ENCODE measurements at places on chromosomes 6 and 20. TPM values are rescaled to one million over a fixed set of nuclear protein-coding genes. Genes with fewer than 3 reads are reported as not detected.

GRCh38 chr6:35082046-35082732 lies 59.0 kb downstream of the TCP11 start:
- no peak for DNase-seq

- no peak for DNase-seq
Observed at GRCh38 chr6:45759472-45759810, 256.2 kb downstream of the CLIC5 start.

- no peak for DNase-seq
Observed at GRCh38 chr20:40676491-40677269, 12.4 kb downstream of the MAFB start.

- peak; percentile 21 for DNase-seq
Observed at GRCh38 chr6:150037526-150038201, 12.3 kb upstream of the RAET1L start.

- DNase-seq = no peak
Observed at GRCh38 chr6:15398633-15399275, 152.9 kb downstream of the JARID2 start.

- no peak for DNase-seq
Observed at GRCh38 chr6:6866656-6867403, 240.9 kb upstream of the RREB1 start.

DNA sequence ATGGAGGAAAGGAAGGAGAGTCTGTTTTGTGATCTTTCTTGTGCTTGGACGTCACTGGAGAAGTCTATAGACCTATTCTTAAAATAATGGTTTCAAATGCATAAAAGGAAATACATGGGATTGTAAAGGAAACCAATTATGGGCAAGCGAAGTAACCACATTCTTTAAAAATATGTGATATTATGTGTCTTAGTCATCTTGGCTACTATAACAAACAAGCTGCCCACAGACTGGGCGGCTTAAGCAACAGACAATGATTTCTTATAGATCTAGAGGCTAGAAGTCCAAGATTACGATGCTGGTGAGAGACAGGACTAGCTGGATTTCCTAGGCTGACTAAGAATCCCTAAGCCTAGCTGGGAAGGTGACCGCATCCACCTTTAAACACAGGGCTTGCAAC lies 49.4 kb upstream of the CD83 start:
- peak; percentile 80 for DNase-seq

- peak; percentile 23 for DNase-seq
Observed at GRCh38 chr20:35146299-35146919, 727 bp downstream of the EDEM2 start.

DNA sequence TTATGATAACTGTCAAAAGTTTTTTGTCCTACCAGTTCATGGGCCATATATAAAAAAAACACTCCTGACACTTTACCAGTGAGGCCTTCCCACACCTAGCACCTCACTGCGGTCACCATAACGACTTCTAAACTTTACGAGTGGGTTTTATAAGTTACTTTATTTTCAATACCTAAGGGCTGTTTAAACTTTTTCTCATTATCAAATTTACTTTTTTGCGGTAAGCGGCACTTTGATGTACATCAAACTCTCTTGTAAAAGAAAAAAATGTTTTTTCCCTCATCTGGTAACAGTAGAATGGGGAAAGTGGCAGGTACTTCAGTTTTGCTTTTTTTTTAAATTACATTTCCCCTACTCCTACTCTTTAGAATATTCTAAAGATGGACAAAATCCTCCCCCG lies 36.2 kb downstream of the FYN start:
- no peak for DNase-seq

- peak; percentile 32 for DNase-seq
Observed at GRCh38 chr6:137944793-137945498, 77.9 kb downstream of the TNFAIP3 start.

DNA sequence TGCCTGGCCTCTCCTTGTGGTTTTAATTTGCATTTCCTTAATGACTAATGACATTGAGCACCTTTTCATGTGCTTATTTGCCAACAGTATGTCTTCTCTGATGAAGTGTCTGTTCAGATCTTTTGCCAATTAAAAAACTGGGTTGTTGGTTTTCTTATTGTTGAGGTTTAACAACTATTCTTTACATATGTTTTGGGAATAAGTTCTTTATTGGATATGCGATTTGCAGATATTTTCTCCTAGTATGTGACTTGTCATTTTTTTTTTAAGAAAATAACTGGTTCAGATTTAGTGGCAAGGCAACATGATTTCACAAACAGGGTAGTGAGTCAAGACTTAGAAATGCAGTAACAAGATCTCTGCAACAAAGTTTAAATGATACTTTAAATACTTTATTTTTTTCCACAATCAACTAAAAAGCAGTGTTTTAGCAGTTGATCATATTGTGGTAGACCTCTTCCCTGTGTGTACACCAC lies 67.8 kb downstream of the TIAM2 start:
- DNase-seq = no peak

DNA sequence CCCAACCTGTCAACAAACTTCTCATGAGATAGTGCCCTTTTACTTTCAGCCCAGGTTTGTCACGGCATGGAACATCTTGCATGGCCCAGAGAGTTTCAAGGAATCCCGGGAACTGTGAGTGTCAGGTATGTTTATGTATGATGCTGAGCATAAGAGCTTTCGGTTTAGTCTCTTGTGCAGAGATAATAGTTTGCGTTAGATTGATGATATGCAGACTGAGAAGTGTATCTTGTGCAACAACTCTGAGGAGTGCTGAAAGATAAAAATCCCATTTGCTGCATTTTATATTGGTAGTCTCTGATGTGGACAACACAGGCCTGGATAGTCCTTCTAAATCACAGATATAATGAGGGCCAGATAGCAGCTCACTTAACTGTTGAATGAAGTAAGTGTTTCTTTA lies 99.0 kb downstream of the TBX18 start:
- DNase-seq = no peak

GRCh38 chr6:40344566-40345167 lies 242.5 kb downstream of the LRFN2 start:
- no peak for DNase-seq

DNA sequence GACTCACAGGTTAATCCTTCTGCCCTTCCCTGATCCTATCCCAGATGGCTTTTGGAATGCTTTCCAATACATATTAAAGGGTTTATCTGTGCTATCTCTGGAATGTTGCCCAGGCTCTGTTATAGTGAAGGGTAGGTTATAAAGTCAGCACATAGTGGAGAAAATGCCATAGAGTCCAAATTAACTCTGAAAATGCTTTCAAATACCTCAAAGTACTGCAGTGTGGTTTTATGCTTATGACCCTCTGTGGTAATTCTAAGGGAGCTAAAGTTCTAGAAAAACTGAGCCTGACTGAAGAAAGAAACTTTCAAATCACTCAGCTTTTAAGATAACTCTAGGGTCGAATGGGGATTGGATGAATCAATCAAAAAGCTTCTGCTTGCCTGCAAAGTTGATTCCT lies 159.8 kb downstream of the PLCB1 start:
- DNase-seq = no peak

DNA sequence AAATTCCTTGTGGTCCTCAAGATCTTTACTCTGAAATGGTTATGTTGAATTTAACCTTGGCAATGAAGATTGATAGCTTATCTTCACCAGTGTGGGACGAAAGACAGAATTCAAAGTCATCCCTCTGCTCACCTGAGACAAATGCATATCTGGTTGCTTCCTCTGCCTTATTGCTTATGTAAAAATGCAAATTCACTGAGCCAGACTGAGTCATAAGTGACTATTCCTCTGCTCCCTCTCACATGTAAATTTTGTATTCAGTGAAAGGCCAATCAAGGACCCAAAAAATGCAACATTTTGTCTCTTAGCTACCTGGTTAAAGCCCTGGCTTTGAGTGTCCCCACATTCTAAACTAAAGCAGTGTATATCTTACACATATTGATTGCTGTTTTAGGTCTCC lies 593.1 kb upstream of the GJE1 start:
- no peak for DNase-seq

GRCh38 chr20:13261460-13262301 lies 40.6 kb downstream of the ISM1 start:
- peak; percentile 65 for DNase-seq

GRCh38 chr6:47129129-47129528 lies 87.0 kb upstream of the ADGRF1 start:
- DNase-seq = no peak

GRCh38 chr20:37837924-37838323 lies 65.0 kb upstream of the VSTM2L start:
- DNase-seq = no peak

- DNase-seq = no peak
Observed at GRCh38 chr20:61391185-61391584, 139.1 kb downstream of the CDH4 start.

DNA sequence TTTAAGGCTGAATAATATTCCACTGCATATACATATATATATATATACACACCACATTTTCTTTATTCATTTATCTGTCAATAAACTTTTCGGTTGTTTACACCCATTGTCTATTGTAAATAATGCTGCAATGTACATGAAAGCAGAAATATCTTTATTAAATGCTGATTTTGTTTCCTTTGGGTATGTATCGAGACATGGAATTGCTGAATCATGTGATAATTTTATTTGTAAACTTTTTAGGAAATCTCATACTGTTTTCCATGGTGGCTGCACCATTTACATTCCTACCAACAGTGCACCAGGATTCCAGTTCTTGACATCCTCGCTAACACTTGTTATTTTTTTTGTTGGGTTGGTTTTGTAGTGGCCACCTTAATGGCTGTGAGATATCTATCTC lies 14.1 kb upstream of the HLA-DOA start:
- DNase-seq = no peak

DNA sequence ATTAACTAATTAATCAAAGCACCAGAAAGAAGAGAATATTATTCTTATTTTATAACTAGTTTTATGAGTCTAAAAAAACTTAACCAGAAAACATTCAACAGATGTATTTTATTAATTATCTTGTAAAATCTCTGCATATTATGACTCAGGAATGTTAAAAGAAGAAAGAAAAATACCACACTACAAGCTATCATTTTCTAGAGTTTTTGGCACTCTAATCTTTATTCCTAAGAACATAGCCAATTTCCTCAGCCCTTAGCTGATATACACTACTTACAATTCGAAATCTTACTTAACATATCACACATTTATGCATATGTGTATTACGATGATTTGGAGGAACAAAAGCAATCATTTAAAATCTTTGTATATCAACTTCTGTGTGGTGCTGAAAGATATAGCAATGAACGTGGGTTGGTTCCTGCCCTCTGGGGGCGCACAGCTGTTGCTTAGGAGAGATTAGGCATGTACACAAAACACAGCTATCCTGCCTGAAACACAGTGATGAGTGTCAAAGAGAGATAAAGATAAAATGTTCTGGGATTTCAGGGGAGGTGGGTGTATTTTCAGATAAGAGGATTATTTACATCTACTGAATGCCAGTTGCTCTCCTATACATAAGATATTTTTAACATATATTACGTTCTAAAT lies 404.5 kb downstream of the SYNE1 start:
- DNase-seq = peak; percentile 35

- no peak for DNase-seq
Observed at GRCh38 chr20:37853823-37854375, 49.0 kb upstream of the VSTM2L start.

DNA sequence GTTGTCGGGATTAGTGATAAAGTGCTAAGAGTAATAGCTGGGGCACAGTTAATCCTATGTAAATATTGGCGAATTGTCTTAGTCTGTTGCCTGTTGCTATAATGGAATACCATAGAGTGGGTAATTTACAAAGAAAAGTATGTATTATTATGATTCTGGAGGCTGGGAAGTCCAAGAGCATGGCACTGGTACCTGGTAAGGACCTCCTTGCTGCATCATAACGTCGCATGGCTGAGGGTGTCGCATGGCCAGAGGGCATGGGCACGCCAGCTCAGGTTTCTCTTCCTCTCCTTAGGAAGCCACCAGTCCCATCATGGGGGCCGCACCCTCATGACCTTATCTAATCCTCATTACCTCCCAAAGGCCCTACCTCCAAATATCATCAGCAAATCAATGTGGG lies 29.7 kb downstream of the IRF4 start:
- DNase-seq = no peak

The C4B gene
- 0.30 TPM for total RNA-seq

The DDAH2 gene
- 46.1 TPM for total RNA-seq

The TSBP1 gene
- not detected for total RNA-seq

The SASH1 gene
- 12.4 TPM for total RNA-seq

The PRDM13 gene
- total RNA-seq = 3.4 TPM

The ABHD16B gene
- total RNA-seq = not detected

The GCNT2 gene
- total RNA-seq = 4.7 TPM

The ADA gene
- 6.3 TPM for total RNA-seq

The ZSWIM3 gene
- total RNA-seq = 3.9 TPM

The CLPSL1 gene
- not detected for total RNA-seq

The MAP7 gene
- 0.95 TPM for total RNA-seq

The TENT5A gene
- 11.5 TPM for total RNA-seq

The MRAP2 gene
- 0.92 TPM for total RNA-seq

The KHDC1L gene
- not detected for total RNA-seq
